ENCODE measurements at places on chromosomes 3 and 15. TPM values are rescaled to one million over a fixed set of nuclear protein-coding genes. Genes with fewer than 3 reads are reported as not detected.

Gene EPB42
- polyA plus RNA-seq, result 0.94 TPM

Gene DZIP1L
- 19.4 TPM for polyA plus RNA-seq

Gene STRIT1
- not detected for polyA plus RNA-seq

Gene GOLGA8S
- polyA plus RNA-seq, result not detected
